Muscle of leg (tissue), 16 donors: ENCODE measurements at places on chromosomes 2 and 18. TPM values are rescaled to one million over a fixed set of nuclear protein-coding genes. Genes with fewer than 3 reads are reported as not detected.

Gene UGT1A3
- not detected for total RNA-seq

- H3K4me3 ChIP-seq = no peak overlapping the region
- no peak for DNase-seq
- H3K36me3 ChIP-seq = no peaks in the 10 kb centered on the region
- H3K4me1 ChIP-seq = peaks cover 19% of the 10 kb centered on the region
Measured at GRCh38 chr2:23005469-23005868, 379.5 kb upstream of the KLHL29 start.

DNA sequence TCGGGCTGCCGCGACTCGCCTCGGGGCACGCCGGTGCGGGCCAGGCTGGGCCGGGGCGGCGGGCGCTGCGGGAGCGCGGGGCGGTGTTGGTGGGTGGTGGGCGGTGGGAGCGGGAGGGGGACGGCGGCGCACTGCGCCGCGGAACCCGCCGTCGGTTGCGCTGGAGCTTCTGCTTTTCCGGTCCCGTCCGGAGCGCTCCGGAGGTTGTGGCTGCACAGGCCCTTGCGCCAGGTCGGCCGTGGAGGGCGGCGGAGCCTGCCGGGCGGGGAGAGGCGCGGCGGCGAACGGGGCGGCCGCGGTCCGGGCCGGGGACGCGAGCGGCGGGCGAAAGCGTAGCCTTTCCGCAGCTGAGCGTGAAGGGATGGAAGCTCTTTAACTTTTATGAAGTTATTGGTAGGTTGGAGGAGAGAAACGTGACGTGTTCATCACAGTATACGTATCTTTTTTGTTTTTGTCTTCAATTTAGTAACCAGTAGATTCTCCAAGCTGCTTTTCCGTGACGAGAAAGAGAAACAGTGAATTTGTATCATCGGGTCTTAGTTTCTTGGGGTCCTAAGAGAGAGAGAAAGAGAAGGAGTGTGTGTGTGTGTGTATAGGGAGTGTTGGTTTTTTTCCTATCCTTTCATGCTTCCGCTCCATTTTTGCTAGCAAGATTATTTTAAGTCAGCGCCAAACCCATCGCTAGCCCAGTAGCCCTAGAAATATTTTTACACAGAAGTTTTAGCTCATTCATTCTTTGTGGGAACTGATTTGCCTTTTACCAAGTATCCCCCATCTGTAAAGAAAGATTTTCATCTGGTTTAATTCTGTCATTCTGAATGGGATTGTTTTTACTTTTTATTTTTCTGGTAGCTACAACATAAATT is 535 bp downstream of the ATG4B start:
- no peaks in the 10 kb centered on the region for H3K27me3 ChIP-seq
- DNase-seq = no peak
- H3K4me3 ChIP-seq = peak overlapping the region; percentile 86
- H3K36me3 ChIP-seq = peaks cover 29% of the 10 kb centered on the region
- no peak overlapping the region for H3K27ac ChIP-seq

- H3K27me3 ChIP-seq = no peaks in the 10 kb centered on the region
- no peak for DNase-seq
Measured at GRCh38 chr2:223787358-223787757, 50.0 kb downstream of the AP1S3 start.

- H3K4me3 ChIP-seq = no peak overlapping the region
- no peaks in the 10 kb centered on the region for H3K27me3 ChIP-seq
- no peaks in the 10 kb centered on the region for H3K36me3 ChIP-seq
- no peak for DNase-seq
- no peak overlapping the region for H3K27ac ChIP-seq
Measured at GRCh38 chr2:54845094-54845493, 121.6 kb downstream of the EML6 start.

DNA sequence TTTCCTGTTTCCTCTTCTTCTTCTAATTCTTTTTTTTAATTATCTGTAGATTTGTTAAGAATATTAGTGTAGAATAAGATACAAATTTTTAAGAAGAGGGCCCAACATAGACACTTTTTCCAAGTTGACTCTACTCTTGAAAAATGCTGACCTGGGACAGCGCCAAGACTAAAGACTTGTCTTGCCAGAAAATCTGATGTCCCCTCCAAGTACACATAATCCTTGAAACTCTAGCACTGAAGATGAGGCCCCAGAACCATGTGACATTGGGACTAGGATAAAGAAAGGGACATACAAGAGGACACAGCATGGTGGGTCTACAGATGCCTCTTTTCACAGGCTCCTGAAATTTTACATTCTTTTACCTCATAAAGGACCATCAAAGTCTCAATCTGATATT is 271.6 kb upstream of the SESTD1 start:
- H3K27me3 ChIP-seq = no peaks in the 10 kb centered on the region
- no peaks in the 10 kb centered on the region for H3K36me3 ChIP-seq
- peak; percentile 57 for DNase-seq
- H3K27ac ChIP-seq = no peak overlapping the region

DNA sequence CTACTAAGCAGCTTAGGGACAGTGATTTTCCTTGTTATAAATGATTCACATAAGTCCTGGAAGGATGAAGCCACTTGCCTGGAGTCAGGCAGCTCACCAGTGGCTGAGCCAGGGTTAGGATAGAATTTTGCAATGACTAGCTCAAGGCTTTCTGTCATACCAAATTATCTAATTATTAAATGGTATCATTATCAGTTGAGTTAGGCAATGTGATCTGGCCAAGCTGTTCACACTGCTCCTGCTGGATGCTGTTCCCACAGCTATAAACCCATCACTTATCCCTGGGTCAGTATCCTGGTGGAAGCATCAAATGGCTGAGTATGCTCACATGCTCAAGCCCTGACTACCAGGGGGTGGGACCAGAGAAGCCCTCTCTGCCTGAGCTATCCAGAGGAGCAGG is 235.2 kb downstream of the MTX2 start:
- H3K4me1 ChIP-seq = peaks cover 33% of the 10 kb centered on the region
- H3K36me3 ChIP-seq = no peaks in the 10 kb centered on the region
- peak; percentile 48 for DNase-seq
- H3K27me3 ChIP-seq = no peaks in the 10 kb centered on the region
- H3K4me3 ChIP-seq = no peak overlapping the region
- H3K27ac ChIP-seq = peak overlapping the region; percentile 79

- H3K27ac ChIP-seq = no peak overlapping the region
- H3K36me3 ChIP-seq = no peaks in the 10 kb centered on the region
- DNase-seq = no peak
Measured at GRCh38 chr2:34997779-34998178, 1357.8 kb upstream of the CRIM1 start.

Gene STON1
- 10.0 TPM for total RNA-seq

GRCh38 chr18:77081390-77081778 is 51.2 kb downstream of the MBP start:
- peaks cover 24% of the 10 kb centered on the region for H3K4me1 ChIP-seq
- DNase-seq = peak; percentile 89
- H3K4me3 ChIP-seq = no peak overlapping the region
- no peaks in the 10 kb centered on the region for H3K27me3 ChIP-seq

DNA sequence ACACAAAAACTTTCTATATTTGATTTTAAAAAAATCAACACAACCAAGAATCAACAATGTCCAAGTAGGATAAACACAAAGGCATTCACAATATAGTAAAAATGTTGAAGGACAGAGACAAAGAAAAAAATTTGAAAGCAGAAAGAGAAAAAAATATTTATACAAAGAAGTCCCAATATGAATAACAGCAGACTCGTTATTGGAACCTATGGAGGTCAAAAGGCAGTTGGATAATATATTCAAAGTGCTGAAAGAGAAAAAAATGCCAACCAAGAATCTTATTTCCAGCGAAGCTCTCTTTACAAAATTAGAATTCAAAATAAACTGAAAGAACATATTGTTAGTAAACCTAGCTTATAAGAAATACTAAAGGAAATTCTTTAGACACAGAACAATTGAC is 859.5 kb downstream of the LRP1B start:
- H3K36me3 ChIP-seq = no peaks in the 10 kb centered on the region
- H3K27ac ChIP-seq = no peak overlapping the region
- no peaks in the 10 kb centered on the region for H3K27me3 ChIP-seq
- no peaks in the 10 kb centered on the region for H3K4me1 ChIP-seq
- no peak overlapping the region for H3K4me3 ChIP-seq

Gene CHST9
- 0.27 TPM for total RNA-seq

- peaks cover 5% of the 10 kb centered on the region for H3K36me3 ChIP-seq
- peaks cover 4% of the 10 kb centered on the region for H3K4me1 ChIP-seq
- no peak for DNase-seq
Measured at GRCh38 chr2:178521304-178522150, 41.3 kb downstream of the PLEKHA3 start.

DNA sequence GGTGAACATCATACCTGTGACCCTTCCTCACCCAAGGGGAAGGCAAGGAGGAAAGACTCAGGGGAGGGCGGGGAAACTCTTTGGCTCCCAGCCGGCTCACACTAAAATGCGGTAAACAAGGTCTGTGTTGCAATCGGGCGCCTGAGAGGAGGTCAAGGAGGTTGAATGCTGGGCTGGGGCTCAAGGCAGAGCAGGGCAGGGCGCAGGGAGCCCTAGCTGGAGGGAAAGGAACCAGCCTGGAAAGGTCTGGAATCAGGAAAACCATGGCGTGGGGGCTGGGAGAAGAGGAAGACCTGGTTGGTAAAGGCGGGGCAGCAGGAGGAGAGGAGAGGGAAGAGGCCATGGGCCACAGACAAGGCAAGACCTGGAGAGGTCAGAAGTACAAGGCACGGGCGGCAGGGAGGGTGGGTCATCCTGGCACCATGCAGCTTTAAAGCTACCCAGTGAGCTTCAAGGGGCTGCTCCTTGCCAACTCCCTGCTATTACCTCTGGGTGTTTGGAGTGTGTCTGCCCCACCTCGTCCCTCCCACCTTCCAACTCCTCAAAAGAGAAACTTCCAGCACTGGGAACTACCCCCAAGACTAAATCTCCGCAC is 4.8 kb upstream of the TMEM37 start:
- peaks cover 15% of the 10 kb centered on the region for H3K27me3 ChIP-seq
- no peaks in the 10 kb centered on the region for H3K36me3 ChIP-seq
- H3K4me1 ChIP-seq = peaks cover 20% of the 10 kb centered on the region
- DNase-seq = peak; percentile 25
- no peak overlapping the region for H3K27ac ChIP-seq

DNA sequence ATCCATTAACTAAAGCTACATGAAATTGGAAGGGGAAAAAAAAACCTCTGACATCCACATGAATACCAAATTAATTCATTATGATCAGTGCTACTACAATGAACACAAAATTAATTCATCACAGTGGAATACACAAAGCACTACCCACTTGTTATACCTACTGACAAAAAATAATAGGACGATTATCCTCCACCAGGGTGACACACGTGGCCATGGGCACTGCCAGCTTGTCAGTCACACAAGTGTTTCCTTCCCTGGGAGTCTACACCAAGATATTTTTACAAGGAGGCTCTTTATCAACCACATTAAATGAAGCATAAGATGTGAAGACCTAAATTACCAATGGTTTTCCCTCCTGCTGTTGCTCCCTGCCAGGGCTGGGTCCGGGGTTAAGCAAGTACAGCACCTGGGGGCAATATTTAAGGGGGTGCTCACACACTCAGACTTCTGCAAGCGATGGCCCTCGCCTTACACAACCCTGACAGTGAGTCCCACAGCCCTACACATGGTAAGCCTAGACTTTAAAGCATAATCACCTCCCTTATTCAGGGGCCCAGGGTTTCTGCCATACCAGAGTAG is 90.1 kb downstream of the TCF4 start:
- no peaks in the 10 kb centered on the region for H3K36me3 ChIP-seq
- no peaks in the 10 kb centered on the region for H3K27me3 ChIP-seq
- peak overlapping the region; percentile 69 for H3K27ac ChIP-seq
- H3K4me3 ChIP-seq = no peak overlapping the region

DNA sequence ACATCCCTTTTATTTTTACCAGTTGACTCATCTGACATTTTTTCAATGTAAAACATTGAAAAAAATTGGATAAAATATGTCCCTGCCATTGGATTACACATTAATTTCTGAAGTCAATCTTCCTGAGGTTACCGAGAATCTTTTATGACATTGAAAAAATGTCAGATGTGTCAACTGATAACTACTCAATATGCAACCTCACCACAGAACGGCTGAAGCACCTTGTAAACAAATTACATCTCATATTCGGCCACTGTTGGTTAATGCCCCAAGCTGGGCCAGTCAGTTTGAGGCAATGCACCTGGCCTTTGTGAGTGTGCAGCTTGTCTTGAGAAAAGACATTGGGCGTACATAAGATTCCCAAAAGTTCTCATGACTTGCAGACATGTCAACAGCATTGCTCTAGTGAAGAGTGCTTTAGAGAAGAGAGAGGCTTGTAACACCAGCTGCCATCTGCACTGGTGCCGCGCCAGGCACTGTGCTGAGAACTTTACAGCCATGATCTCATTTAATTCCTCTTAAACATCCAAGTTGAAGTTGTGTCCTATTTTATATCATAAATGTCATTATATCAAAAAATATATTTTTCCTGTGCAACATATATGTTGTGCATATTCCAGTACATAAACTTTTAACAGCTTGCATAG is 112.7 kb upstream of the SLC35G4 start:
- no peak overlapping the region for H3K4me3 ChIP-seq
- H3K36me3 ChIP-seq = no peaks in the 10 kb centered on the region
- H3K4me1 ChIP-seq = peaks cover 2% of the 10 kb centered on the region
- H3K27ac ChIP-seq = no peak overlapping the region
- no peak for DNase-seq
- no peaks in the 10 kb centered on the region for H3K27me3 ChIP-seq

GRCh38 chr2:127101048-127101611 is 5.8 kb downstream of the BIN1 start:
- H3K4me1 ChIP-seq = peaks cover 87% of the 10 kb centered on the region
- peak overlapping the region; percentile 94 for H3K27ac ChIP-seq
- no peaks in the 10 kb centered on the region for H3K27me3 ChIP-seq
- DNase-seq = peak; percentile 22

DNA sequence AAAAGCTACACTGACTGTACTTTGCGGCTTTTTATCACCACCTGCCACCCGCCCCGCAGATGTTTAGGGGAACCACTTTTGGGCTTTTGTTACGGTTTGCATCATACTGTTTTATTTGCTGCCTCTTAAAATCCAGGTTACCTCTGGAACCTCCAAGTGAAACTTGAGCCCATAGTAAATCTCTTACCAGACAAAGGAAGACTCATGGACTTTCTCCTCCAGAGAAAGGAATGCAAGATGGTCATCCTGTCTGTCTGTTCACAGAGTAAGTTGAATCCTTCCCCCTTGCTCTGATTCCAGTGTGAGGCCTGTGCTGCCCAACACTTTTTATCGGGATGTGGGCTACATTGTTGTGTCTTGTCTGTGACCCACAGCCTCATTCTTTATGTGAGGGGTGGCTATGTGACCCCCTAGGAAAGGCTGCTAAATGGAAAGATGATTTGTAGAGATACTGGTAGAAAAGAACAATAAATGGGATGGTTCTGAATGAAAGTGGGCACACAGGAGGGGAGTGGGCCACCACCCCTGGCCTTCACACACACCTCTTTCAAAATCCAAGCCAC is 23.3 kb downstream of the RMC1 start:
- H3K27me3 ChIP-seq = no peaks in the 10 kb centered on the region
- H3K4me3 ChIP-seq = no peak overlapping the region

- H3K27ac ChIP-seq = no peak overlapping the region
- no peak overlapping the region for H3K4me3 ChIP-seq
- H3K27me3 ChIP-seq = no peaks in the 10 kb centered on the region
Measured at GRCh38 chr18:23548275-23548674, 38.0 kb downstream of the NPC1 start.
